ENCODE measurements at places on chromosomes 4 and X.

- peak; percentile 31 for DNase-seq
These were observed 35.2 kb downstream of the KDM6A start for GRCh38 chrX:44908153-44908552.

DNA sequence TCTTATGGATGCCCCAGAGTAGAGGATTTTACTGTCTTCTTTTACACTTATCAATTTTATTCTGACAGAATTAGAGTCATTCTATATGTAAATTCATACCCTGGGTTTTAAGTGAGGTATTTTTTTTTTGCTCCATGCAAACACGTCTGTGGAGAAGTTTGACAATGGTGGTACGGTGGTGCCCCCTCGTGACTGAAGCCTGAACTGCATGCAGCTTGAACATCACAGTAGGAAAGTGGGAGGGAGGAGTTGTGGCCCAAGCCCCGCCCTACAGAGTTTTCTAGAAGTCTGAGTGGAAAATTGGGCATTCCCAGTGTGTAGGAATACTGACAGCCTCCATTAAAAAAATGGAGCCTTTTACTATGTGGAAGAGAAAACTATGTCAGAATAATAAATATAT is 73.3 kb upstream of the RAB40AL start:
- DNase-seq = peak; percentile 84

DNA sequence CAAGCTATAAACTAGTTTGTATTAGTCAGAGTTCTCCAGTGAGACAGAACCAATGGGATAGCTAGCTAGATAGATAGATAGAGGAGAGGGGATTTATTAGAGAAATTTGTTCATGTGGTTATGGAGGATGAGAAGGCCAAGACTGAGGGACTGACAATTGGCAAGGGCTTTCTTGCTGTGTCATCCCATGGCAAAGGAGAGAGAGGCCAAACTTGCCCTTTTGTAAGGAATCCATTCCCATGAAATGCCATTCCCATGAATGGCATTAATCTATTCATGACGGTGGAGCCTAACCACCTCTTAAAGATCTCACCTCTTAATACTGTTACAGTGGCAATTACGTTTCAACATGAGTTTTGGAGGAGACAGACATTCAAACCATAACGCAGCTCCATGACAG is 58.1 kb downstream of the LINC00632 start:
- DNase-seq = peak; percentile 21

- peak; percentile 20 for DNase-seq
These were observed 39.8 kb downstream of the SPCS3 start for GRCh38 chr4:176359590-176359989.

DNA sequence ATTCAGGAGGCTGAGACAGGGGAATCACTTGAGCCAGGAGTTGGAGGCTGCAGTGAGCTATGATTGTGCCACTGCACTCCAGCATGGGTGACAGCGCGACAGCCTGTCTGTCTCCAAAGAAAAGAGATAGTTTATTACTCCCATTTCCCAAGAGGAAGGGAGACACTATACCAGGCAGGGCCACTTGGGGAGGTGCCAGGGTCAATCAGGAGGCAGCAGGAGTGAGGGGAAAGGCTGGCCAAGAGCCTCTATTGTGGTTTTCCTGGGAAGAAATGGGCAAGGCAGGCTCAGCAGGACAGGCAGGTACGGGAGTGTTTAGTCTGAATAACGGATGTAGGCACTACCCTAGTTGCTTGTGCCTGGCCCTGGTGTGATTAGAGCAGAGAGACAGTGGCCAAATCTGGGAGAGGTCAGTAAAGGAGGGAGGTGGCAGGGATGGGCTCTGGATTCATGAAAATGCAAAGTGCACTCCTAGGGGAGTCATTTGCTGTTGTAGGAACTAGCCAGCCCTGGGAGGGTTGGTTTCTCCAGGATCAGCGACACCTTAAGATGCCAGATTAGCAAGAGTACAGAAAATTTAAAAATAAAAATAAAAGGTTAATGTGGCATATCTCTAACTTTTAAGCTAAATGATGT is 20.2 kb upstream of the CDKN2AIP start:
- no peak for DNase-seq

- DNase-seq = peak; percentile 46
These were observed 4.7 kb downstream of the HS3ST1 start for GRCh38 chr4:11424000-11424399.

GRCh38 chr4:41185614-41186592 is 28.4 kb downstream of the APBB2 start:
- DNase-seq = no peak

GRCh38 chr4:170089668-170090351 is at the start of gene AADAT:
Gene AADAT, minus strand, starts transcription at chr4:170089956. Its CDS starts 266 bp downstream, at chr4:170089690.
- peak; percentile 80 for DNase-seq

DNA sequence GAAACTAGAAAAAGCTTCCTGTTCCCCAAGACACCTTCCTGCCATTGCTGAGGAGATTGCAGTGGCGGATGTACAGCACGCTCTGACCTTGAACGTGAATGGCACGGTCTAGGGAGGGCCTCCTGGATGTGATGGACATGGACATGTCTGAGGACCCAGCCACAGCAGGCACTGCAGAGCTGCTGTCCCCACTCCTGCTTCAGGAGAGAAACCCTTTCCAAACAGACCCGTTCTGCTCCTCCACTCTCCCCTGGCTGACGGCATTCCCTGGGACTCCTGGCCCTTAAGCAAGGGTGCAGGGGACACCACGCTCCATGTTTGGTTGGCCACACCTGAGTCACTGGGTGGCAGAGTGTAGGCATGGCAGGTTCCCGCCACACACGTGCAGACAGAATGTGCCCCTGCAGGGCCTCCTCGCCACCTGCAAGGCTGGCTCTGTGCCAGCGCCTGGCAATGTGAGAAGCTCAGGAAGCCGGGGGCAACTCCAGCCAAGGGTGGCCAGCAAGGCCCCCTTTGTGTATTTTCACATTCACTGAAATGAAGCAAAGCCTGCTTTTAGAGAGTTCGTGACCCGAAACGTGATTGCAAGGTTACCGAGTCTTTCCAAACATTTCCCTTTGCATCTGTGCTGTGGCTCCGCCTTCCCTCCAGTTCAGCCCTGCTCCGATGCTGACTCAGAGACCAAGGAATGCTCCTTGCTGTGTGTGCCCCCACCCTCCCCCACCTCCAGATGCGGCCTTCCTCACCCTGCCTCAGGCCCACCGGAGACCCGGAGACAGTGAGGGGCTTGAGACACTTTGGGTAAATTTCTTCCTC is 46.1 kb downstream of the HTRA3 start:
- peak; percentile 83 for DNase-seq

DNA sequence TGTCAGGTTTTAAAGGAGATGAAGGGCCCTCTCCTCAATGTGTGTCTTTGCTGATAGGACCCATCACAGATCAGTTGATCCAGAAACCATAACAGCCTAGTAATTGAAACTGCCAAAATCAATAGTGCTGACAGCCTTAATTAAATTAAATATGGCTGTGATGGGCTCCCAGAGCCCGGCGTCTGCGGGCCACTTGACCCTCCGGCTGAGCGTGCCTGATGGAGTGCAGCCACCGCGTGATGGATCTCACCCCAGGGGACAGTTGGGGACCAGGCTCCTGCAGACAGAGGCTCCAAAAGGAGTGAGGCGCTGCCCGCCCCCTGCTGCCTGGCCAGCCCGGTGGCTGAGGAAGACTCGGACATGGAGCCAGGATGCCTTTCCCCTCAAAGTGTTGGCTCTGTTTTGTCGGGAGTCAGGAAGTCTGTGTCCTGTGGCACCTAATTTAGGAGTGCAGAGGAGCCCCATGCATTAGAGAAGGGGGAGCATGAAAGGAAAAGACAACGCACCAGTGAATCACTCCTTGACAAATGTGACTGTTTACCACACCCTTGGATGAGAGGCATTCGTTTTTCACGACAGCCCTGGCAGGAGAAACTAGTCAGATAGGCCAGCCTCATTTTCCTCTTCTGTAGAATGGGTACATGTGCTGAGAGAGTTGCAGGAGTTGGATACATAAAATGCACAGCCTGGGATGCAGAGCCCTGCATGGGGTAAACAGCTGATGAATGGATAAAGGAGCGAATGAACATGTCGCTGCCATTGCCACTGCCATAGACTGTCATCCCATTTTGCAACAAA is 40.9 kb upstream of the MSX1 start:
- DNase-seq = no peak

GRCh38 chrX:136421338-136421737 is 66.4 kb upstream of the BRS3 start:
- no peak for DNase-seq

DNA sequence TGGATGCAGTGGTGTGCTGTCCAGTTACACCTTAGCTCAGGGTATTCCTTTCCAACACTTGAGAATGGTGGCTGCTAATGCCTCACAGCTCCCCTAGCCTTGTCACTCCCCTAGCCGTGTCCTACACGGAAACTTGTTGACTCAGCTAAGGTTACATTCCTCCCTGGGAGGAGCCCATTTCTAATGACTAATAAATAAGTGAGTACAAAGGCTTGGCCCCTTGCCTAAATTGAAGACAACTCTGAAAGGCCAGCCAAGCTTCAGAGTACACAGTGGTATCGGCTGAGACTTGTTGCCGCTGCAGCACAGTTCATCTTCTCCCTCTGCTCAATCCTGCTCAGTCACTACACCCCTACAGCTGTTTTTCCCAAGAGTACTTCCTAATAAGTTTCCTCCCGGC is 21.2 kb upstream of the SLC25A31 start:
- DNase-seq = peak; percentile 95

DNA sequence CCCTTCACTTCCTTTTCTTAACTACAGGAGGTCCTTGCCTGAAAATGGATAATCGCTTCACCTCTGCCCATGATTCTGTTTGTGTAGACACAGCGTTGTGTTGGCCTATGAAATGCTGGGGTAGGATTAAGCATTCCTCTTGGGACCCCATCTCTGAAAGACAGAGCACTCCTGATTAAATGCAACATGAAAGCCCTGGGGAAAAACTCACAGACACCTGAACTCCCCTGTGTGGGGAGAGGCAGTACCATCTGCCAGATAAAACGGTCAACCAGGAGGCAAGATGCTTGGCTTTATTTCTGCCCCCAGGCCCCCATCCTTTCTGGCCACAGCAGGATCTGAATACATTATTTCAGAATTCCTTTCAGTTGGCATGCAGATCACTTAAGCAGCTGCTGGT is 1.9 kb downstream of the LGI2 start:
- DNase-seq = no peak

DNA sequence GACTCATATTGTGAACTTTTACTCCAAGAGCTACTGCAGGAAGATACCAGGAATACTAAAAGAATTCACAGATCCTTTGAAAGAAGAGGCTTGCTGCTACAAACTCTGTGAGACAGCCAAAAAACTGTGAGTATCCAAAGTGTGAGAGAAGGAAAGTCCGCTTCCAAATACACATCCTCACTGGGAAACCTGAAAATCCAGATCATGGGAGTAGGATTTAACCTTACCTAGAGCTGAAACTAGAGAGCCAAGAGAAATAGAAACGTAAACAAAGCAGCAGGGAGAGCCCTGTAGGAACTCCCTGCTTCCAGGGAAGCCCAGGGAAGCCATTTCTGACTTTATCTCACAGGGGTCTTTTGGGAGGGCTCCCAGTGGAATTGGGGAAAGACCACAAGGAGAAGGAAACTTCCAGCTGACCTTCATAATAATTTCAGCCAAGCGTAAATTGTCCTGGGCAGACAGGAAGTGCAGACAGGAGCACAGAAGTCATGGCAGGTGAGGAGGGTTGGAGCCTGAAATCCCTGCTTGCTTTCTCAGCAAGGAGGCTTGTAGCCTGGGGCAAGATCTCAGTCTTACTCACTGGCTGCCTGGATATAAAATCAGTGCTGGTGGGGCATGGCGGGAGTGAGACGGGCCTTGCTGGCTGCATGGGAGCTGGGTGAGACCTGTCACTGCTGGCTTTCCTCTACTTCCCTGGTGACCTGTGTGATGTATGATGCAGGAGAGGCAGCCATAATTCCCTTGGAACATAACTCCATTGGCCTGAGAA is 26.2 kb upstream of the NFKB1 start:
- DNase-seq = no peak

GRCh38 chr4:35516102-35516501 is 728.2 kb downstream of the ARAP2 start:
- no peak for DNase-seq

- DNase-seq = no peak
These were observed 2.0 kb downstream of the GTPBP6 start for GRCh38 chrX:316351-317325.

DNA sequence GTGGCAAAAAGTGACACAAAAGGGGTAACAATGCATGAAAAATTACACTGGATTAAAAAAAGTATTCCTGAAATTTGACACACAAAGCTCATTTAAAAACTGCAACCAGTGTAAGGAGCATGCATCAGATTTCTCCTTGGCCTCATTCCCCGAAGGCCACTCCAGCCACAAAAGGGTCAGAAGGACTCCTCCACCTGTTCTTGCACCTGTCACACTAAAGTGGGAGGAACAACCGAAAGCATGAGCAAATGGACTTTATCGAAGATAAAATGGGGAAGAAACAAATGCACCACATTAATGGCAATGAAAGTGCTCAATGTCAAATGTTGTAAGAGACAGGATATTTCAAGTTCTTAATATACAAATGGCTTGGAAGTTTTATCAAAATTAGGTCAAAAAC is 88.2 kb downstream of the ADGRA3 start:
- no peak for DNase-seq

GRCh38 chr4:149845743-149846142 is 30.1 kb upstream of the IQCM start:
- no peak for DNase-seq
